ENCODE measurements at places on chromosomes 6 and 20.

- no peak for DNase-seq
Observed at GRCh38 chr6:36917541-36918193, 31.9 kb downstream of the C6orf89 start.

GRCh38 chr20:23776067-23776771 lies 25.5 kb upstream of the CST1 start:
- no peak for DNase-seq

DNA sequence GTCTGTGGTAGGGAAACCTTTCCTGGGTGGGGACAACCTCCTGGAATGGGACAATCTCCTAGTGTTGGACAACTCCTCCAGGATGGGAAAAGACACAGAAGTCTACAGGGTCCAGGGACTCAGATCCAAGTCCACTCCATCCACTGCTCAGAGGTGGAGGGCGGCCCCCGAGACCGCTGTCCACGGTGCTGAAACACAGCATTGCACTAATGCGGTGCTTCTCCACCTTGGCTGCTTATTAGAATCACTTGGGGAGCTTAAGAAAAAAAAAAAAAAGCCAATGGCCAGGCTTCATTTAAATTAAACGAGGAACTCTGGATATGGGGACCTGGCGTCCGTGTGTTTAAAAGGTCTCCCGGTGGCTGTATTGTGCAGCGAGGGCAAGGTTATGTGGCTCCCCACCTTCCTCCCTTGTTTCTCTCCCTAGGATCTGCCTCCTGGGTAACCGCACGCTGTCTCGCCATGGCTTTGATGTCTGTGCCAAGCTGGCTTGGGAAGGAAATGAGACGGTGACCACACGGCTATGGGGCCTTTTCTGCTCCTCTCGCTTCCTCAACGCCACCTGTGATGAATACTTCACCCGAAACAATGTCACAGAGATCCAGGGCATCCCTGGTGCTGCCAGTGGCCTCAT lies 12.0 kb downstream of the SLC12A5 start:
- no peak for DNase-seq

DNA sequence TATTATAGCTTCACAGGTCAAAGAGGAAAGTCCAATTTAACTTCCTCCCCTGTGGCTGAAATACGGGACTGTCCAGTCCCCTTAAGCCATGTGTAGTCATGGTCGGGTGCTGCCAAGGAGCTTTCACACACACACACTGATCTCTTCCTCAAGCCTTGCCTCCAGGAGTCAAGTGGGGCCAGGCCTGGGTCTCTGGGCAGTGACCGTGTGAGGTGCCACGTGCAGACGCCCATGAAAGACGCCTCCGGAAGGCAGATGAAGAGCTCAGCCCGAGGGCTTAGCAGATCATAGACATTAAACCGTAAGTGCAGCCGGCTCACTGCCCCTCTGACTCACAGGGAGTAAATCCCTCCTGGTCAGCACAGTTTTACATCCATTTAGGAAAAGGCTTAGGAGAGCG lies 4.2 kb downstream of the GABRR2 start:
- DNase-seq: no peak

GRCh38 chr20:46243707-46244628 lies 64.3 kb downstream of the CDH22 start:
- DNase-seq: peak; percentile 37

GRCh38 chr20:45010399-45010828 lies 44.1 kb downstream of the STK4 start:
- no peak for DNase-seq

DNA sequence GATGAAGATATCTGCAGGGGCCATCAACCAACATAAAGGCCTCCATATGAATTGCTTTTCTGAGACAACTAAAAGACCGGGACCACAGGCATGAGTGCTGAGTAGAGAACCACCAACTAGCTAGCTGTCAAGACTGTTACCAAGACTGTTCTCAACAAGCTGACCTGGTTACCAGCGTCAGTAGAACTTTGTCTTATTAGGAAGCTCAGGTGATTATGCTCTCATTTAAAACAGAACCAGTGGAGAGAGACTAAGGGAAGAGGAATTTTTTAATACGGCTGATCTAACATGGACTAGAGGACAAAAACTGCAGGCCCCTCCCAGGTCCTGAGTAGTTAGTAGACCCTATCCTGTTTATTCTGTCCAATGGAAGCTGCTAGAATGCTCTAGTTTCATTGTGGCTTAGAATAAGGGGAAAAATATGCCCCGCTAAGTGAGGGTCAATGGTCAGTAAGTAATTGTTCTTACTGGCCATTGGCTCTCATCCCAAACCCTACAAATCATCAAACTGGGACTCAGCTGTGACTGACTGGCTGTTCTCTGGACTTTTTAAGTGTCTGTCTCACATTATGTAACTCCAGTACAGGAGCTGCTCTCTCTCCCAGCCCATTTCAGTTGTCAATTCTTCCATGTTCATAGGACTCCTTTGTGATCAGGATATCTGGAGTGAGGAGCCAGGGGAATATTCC lies 3.8 kb upstream of the DYNLRB1 start:
- DNase-seq: no peak

DNA sequence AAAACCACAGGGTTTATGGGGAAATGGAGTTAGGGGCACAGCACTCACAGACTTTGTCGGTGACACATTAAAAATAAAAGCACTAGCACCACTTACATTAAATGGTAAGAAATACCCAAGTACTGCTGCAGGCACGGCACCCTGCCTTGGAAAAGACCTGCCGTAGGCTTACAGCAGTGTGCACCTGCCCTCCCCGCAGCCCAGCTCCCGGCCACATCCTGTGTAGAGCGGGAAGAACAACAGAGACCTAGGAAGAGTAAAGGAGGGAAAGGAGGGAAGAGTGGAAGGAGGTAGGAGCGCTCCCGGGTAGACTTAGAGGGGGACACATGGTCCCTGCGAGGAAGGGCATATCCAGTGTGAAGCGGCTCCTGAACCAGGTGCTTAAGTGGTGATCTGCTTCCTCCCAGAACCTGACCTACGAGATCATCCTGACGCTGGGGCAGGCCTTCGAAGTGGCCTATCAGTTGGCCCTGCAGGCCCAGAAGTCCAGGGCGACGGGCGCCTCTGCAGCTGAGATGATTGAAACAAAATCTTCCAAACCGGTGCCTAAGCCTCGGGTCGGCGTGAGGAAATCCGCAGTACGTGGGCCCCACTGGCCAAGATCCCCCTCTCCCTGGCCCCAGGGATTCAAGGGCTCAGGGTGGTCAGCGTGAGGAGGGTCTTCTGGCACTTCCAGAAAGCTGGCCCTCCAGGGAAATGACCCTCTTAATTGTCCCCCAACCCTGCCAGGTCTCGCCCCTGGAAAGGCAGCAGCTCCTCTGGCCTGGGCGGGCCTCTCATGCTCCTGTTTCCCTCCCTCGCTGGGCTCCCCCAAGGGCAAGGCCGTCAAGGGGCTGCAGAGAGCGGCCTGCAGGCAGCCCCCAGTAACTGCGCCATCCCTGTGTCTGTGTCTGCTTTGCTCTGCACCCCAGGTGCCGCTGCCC lies 55.5 kb downstream of the TCP11 start:
- no peak for DNase-seq

- DNase-seq: peak; percentile 29
Observed at GRCh38 chr6:33407132-33407718, 3.6 kb upstream of the PHF1 start.

- DNase-seq: no peak
Observed at GRCh38 chr6:32974016-32974333, 5.6 kb downstream of the BRD2 start.

- DNase-seq: no peak
Observed at GRCh38 chr6:112036088-112036637, 17.7 kb upstream of the CCN6 start.

- DNase-seq: no peak
Observed at GRCh38 chr6:30163090-30163917, at the start of gene TRIM15. TRIM15 (plus strand) TSS chr6:30163546; CDS start chr6:30163685, 139 bp downstream.

- peak; percentile 28 for DNase-seq
Observed at GRCh38 chr6:22448291-22448711, 121.1 kb upstream of the HDGFL1 start.

DNA sequence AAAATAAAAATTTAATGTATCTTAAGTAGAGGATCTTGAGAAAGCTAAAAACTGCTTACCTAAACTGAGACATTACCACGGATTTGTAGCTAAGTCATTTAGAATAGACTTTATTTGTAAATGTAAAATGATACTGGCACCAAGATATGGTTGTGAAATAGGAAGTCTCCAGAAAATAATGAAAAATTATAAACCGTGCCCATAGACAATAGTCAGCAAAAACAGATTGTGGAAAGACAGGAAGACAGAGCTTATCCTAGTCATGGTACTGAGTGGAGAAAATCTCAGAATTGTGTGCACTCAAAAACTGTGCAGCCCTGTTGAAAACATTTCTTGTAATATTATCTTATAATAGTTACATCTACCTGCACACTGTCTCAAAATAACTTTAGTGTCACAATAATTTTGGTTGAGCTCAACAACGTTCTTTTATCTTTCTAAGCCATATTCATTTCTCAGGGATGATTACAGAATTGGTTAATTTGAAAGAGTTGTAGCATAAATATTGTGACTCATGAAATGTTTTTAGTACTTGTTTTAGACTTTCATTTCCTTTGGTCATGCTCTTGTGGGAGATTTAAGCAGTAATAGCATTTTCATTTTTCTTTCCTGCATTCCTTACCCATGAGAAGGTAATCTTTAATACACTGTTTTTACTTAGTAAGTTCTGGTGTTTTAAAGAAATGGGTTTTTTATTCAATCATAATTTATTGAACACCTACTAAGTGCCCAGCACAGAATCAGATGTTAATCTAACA lies 174.5 kb downstream of the SOX4 start:
- DNase-seq: no peak

DNA sequence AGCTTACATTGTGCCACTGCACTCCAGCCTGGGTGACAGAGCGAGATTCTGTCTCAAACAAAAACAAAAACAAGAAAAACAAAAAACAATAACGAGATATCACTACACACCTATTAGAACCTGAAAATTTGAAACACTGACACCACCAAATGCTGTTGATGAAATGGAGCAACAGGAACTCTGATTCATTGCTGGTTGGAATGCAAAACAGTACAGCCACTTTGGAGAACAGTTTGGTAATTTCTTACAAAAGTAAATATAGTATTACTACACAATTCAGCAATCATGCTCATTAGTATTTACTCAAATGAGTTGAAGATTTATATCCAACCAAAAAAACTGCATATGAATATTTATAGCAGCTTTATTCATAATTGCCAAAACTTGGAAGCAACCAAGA lies 135.8 kb upstream of the AKIRIN2 start:
- DNase-seq: no peak

- DNase-seq: no peak
Observed at GRCh38 chr6:170372380-170373325, 66.1 kb downstream of the FAM120B start.

- DNase-seq: peak; percentile 28
Observed at GRCh38 chr6:128482642-128483041, 37.8 kb downstream of the PTPRK start.

DNA sequence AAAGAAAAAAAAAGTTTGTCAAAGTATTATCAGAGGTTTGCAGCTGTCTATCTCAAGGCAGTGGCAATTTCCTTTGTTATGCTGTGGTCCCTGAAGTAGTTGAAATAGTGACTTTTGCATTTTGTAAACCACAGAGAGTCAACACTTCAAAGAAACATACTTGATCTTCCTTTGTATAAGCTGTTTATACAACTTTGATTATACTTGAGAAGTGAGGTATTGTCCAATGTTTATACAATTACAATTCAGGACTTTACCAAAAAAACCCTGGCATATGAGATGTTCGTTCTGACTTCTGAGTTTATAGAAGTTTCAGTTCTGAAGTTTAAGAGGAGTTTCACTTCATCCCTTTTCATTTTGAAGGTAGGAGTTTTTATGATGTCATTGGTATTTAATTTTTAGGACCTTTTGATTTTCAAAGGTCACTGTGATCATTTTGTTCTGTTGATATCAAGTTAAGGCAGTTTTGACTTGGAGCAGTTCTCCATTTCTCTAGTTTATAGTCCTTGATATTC lies 4.0 kb downstream of the STK4 start:
- no peak for DNase-seq

- no peak for DNase-seq
Observed at GRCh38 chr20:44170816-44171410, 16.1 kb downstream of the JPH2 start.

DNA sequence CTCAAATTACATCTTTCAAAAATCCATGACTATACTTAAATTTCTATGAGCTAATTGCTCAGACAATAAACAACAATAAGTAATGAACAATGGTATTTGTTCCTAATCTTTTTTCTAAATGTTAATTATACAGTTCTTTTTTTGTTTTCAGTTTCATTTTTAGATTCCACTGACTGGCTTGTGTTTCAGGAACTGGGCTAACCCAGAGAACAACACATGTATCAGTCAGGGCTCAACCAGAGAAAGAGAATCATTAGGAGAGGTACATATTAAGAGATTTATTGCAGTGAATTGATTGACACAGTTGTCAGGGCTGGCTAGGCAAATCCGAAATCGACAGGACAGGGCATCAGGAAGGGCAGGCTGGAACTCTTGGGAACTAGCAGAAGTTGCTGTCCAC lies 182.8 kb downstream of the GRM1 start:
- no peak for DNase-seq

DNA sequence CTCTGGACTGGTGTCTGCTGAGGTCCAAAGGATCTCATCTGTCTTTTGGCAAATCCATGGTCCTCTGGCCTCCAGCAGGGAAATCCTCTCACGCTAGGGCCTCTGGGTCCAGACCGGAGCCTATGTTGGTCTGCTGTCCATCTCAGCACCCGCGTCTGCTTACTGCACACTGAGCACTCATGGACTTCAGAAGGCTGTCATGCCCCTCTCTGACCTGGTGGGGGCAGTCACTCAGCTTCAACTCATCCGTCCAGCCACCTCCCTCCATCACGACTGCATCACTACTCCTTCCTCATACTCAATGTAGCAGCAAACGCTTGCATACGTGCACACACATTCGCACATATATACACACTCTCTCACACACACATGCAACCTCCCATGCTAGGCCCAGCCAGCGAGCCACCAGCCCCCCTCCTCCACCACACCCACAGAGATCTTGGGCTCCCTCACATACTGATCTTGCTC lies 33.3 kb downstream of the GABRR2 start:
- no peak for DNase-seq

DNA sequence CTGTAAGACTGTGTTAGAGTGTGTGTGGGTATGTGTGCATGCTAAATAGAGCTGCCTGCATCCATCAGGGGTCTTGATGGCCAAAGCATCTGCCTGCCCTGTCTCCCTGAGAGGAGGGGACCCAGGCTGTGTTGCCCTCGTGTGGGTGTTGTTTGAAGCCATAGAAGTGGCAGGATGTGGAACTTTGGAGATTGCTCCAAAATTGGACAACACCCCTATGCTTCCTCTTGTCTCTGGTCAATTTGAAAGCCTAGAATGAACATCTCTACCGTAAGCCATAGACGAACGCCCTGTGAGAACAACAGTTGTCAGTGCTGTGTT lies 82.6 kb downstream of the ASXL1 start:
- no peak for DNase-seq

Data from NCI-H510A treated with DMSO at 0.1 percent for 48 hours (cell line).